ENCODE measurements at places on chromosomes 2 and 18.

DNA sequence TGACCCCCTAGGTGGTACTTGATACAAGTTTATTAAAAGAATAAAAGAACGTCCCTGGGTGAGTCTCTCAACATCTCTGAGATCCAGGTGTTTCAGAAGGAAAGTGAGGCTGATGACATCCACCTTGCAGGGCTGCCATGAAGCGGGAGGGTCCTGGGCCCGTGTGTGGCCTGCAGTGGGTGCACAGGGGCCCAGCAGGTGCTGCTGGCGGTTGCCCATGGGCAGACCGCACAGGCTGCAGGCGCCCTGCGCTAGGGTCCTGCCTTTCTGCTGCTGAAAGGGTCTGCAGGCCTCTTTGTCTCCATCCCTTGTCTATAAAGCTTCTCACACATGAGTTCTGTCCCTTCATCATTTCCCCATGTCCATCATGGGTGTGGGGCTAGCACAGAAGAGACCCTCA lies 247.0 kb downstream of the TFCP2L1 start:
- DNase-seq, result no peak

DNA sequence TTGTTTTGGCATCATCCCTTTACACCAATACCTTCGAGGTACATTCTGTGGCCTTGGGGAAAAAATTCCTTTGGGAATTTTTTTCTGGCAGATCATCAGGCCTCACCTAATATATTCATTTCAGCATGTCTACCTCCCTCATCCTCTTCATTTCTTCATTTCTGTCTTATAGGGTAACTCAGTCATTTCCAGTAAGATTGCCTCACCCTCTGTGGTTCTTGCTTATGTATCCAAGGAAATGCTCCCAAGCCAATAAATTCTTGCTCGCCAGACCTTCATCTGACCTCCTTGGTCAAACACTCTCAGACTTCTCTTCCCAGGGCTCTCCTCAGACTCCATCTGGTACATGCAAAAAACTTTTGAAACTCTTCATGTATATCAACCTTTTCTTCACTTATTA lies 265.6 kb downstream of the TMX3 start:
- DNase-seq, result peak; percentile 94

- no peak for DNase-seq
Observed at GRCh38 chr2:191754103-191754502, 76.2 kb downstream of the NABP1 start.

DNA sequence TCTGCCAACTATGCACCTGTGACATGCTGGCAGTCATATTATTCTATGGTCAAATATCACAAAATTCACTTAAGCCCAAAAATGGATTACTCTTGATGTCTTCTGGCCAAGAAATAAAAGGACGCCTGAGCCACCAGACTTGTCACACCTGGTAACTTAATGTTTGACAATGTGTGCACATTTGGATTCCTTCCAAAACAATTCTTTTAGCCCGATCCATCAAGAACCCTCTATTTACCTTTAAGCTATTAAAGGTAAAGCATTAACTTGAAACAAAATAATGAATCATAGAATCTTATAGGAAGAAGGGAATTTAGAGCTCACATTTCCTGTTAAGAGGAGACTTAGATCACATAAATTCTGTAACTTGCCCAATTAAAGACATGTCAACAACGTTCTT lies 46.5 kb upstream of the NFU1 start:
- no peak for DNase-seq

DNA sequence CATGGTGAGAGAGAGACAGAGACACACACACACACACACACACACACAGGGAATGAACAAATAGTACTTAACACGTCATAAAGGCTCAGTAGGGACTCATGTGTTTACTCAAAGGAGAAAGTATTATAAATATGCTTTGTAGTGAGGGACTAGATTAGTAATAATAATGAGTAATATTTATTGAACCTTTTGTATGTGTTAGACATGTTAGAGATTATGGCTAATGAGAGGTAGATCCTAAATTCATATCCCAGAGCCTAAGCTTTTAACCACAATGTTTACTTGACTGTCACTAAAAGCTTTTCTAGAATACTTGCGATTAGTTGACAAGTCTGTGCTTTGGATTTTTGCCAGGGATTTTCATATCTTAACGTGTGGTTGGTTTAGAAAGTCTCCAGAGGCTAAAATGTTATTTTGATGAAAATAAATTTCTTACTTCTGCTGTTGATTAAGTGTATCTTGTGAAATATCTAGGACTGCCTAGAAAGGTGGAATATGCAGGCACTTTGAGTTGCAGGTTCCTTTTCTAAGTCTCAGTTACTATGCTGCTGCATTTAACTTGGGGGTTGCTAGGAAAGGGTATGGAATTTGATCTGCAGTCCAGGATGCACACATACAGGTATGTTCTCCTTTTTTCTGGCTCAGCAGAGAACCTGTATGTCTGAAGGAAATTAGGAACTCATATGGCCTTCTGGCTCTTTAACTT lies 64.5 kb downstream of the UBR3 start:
- peak; percentile 75 for DNase-seq

DNA sequence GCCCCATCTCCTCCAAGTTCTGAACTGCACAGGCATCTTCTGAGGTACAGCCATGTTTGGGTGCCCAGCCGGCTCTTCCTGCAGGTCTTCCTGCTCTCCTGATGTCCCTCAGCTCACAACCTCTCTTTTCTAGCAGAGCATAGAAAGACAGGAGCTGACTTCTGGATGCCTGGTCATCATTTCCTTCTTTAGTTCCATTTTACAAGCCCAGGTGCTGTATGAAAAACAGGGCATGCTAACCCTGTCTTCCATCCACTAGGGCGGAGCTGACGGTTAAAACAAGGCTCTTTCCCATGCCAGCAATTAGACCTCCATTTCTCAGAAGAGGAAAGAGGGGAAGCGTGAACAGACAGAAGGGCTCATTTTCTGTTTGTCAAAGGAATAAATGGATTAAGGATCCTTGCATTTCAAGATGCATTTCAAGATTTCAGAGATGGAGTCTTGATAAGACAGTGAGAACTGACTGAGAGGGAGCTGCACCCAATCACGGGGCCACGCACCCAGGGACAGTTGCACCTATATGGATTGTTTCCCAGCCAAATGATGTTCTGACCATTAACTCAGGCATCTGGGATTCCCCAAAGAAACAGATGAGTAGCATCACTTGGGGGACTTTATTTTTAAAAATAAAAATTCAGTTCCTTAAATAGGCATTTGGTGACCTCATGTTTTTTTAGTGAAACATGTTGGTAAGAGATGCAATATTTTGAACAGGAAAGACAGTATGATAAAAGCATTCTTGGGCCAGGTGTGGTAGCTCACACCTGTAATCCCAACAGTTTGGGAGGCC lies 45.8 kb upstream of the EML6 start:
- DNase-seq, result no peak

- DNase-seq, result peak; percentile 94
Observed at GRCh38 chr2:191304939-191305875, 60.0 kb downstream of the MYO1B start.

DNA sequence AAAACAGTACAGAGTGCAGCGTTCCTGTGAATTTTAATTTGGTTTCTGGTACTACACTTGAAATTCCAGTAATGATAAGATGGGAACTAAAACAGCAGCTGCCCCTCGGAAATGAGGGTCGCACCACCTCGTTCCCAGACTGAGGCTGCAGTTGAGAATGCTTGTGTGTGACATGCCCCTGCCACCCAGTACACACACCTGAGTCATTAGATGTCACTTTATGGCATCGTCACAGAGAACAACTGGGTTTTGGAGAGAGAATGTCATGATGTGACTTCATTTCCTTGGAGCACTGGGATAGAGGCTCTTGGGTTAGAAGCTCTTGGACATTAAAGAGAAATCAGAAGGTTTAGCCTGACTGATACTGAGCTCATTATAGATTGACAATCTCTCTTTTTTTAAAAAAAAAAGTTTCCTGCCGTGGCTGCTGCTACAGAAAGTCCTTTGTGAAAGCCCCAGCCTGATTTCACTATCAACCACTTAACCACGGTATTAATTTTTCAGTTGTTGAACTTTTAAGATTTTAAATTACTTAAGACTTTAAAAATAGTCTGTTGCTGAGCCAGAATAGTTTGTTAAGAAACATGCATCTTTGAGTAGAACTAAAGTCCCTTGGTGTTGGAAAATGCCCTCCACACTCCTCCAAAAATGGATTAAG lies 24.5 kb downstream of the BCL2L11 start:
- no peak for DNase-seq

DNA sequence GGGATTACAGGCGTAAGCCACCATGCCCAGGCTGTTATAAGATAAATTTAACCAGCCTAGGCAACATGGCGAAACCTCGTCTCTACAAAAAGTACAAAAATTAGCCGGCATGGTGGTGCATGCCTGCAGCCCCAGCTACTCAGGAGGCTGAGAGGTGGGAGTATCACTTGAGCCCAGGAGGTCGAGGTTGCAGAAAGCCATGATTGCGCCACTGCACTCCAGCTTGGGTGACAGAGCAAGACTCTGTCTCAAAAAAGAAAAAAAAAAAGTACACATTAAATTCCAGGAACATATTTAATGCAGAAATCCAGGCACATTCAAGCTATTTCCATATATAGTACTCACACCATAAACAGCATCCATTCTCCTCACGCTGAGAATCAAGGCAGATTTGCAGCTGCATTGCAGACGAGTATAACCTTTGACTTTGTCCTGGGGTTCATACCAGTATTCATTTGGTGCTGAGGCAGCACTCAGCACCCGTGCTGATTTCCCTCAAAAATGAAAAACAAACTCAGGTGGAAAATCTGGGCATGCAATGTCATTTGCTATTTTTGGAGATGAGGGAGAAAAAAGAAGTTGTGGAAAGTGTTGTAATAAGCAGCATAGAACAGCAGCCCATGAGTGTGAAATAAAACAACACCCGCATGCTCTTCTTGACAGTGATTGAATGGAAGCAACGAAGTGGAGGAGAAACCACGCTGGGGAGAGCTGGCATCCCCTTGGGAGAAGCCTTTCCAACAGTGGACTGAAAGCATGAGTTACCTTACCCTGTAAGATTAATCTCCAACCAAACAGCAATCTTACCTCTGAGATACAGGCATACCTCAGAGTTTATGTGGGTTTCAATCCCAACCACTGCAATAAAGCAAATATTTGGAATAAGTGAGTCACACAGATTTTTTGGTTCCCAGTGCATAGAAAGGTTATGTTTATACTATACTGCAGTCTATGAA lies 46.8 kb upstream of the ANXA4 start:
- peak; percentile 56 for DNase-seq

GRCh38 chr2:239895116-239895515 lies 130.0 kb downstream of the NDUFA10 start:
- no peak for DNase-seq

DNA sequence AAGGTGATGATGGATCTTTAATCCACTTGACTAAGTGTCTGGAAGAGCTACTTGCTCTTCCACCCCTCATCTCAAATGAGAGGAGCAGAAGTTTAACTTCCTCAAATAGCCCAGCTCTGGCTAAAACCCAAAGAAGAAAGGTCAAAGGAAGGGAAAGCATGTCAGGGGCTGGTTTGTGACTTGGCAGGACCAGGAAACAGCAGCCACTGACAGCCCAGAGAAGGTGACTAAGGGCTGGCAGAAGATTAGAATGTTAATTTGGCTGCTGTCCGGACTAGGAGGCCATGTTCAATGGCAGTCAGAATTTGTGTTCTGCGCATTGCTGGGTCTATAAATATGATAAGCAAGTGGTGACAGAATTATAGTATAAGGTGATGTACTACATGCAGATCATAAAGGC lies 386.2 kb downstream of the SETBP1 start:
- DNase-seq, result no peak

DNA sequence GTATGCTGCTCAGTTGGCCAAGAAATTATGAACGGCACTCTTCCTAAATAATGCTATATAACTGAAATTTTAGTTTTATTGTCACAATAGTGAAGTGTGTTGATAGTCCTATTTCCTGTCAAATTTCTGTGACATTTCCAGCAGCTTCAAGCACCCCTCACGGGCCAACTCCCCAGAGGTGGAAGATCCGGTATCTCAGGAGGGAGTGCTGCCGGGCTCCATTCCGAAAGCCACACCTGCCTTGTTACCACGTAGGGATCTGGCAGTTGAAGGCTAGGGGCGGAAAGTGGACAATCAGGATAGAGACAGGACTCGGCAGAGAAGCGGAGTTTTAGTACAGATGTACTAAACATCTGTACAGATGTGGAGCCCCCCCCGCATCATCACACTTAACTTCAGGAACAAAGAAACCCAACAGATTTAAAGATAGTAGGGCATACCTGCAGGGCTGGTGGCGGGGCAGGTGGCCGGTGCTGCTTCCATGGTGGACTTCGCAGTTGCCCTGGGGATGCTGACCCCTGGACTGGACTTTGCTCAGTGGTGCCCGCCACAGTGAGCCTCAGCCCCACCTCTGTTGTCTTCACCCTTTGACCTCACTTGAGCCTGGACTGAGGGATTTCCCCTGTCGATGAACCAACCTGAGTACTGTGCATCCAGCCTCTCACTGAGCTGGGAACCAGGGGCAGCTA lies 22.3 kb downstream of the ASAP2 start:
- no peak for DNase-seq

DNA sequence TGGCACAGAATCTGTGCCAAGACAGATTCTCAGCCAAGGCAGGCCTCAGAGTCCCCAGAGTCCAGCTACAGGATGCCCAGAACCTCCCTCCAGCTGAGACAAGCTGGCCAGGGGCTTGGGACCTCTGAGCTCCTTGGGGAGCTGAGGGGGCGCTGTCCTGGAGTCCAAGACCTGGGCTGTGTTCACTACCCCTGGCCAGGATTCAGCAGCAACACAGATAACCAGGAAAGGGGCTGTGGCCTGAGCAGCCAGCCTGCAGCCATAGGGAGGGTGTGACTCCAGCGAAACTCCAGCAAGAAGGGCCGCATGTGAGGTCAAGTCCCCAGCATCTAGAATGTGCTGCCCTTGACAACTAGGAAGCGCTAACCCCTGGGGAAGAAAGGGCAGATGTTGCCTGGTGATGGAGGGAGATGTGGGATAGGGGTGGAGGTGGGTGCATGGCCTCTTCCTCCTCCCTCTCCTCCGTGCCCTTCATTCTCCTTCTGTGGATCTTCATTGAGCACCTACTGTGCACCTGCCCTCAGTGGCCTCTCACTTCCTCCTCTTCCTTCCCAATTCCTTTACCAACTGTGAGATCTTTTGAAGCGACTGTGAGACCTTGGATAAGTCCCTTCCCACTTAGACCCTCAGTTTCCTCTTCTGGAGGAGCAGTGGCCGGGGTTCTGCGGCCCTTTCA lies 7.7 kb upstream of the ARID5A start:
- DNase-seq, result no peak

- no peak for DNase-seq
Observed at GRCh38 chr2:208046686-208047085, 21.4 kb upstream of the PLEKHM3 start.

DNA sequence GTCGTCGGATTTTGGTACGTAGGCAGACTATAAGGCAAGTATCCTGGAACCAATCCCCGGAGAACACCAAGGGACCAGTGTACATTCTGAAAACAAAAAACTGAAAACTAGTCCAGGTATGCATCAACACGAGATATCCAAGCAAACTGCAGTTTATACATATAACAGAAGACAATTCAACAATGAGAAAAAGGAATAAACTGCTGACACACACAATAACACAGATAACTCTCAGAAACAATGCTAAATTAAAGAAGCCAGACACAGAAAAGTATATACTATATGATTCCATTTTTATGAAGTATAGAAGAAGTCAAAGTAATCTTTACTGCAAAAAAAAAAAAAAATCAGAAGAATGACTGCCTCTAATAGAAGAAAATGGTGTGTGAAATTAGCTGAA lies 5.9 kb downstream of the ROCK2 start:
- DNase-seq, result no peak

Data from fibroblast of mammary gland (primary cell).